ENCODE measurements at places on chromosomes 5 and 9. TPM values are rescaled to one million over a fixed set of nuclear protein-coding genes. Genes with fewer than 3 reads are reported as not detected.
A peak's percentile ranks its signal among the peaks of the same experiment; 100 is the strongest.

Gene CAAP1
- 18.3 TPM for total RNA-seq

Gene MLANA
- total RNA-seq, result under 0.01 TPM

Gene MEIKIN
- not detected for total RNA-seq

Gene DNAJC18
- 16.3 TPM for total RNA-seq

Gene ANXA2R
- total RNA-seq, result 3.5 TPM

Gene CCDC180
- total RNA-seq, result 6.2 TPM

Gene POU5F2
- total RNA-seq, result 1.8 TPM

Gene ACTBL2
- total RNA-seq, result not detected

DNA sequence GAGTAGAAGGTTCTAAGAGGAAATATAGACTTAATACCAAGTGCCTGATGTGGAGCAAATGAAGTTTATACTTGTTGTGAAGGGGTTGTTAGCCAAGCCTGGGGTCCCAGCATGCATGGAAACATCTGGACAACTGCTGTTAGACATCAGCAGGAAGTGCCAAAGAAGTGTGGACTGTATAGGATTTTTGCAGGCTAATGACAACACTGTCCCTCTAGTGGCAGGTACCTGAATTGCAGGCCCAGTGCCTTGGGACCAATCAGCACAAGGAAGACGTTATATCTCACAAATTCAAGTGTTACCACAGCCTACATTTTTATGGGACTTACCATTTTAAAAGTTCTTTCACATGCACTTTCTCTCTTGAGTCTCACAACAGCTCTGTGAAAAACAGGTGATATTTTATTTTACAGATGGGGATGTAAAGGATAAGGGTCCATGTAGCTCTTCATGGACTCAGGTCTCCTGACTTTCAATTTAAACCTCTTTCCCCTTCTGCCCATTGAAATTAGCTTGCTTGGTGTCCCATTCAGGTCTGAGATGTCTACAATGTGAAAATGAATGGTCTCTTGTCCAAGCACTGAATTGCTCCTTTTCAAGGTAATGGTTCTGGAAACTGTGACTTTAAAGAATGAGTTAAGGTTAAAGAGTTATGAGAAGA lies 89.0 kb upstream of the MAP1B start:
- peaks cover 23% of the 10 kb centered on the region for H3K27me3 ChIP-seq
- H3K4me1 ChIP-seq, result peaks cover 3% of the 10 kb centered on the region
- H3K4me3 ChIP-seq, result no peak overlapping the region
- H3K27ac ChIP-seq, result no peak overlapping the region
- no peaks in the 10 kb centered on the region for H3K36me3 ChIP-seq

DNA sequence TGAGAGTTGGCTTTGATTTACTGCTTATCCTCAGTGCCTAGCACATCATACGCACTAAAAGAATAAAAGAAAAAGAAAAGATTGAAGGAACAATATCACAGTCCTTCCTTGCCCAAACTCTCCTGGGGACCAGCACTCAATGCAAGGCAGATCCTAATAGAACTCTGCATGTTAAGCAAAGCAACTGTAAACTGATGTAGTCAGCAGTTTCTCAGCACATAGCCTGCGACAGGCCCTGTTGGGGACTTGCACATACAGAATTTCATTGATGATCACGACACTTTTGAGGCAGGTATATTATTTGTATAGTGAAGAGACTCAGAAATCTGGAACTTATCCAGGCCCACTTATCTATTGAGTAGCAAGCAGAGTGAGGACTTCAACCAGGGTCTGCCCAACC lies 15.4 kb downstream of the NIPAL4 start:
- peaks cover 16% of the 10 kb centered on the region for H3K36me3 ChIP-seq
- no peak for DNase-seq

GRCh38 chr9:121259498-121259897 lies 8.5 kb upstream of the GSN start:
- no peaks in the 10 kb centered on the region for H3K27me3 ChIP-seq
- peaks cover 28% of the 10 kb centered on the region for H3K4me1 ChIP-seq
- no peak for DNase-seq
- H3K4me3 ChIP-seq, result no peak overlapping the region

DNA sequence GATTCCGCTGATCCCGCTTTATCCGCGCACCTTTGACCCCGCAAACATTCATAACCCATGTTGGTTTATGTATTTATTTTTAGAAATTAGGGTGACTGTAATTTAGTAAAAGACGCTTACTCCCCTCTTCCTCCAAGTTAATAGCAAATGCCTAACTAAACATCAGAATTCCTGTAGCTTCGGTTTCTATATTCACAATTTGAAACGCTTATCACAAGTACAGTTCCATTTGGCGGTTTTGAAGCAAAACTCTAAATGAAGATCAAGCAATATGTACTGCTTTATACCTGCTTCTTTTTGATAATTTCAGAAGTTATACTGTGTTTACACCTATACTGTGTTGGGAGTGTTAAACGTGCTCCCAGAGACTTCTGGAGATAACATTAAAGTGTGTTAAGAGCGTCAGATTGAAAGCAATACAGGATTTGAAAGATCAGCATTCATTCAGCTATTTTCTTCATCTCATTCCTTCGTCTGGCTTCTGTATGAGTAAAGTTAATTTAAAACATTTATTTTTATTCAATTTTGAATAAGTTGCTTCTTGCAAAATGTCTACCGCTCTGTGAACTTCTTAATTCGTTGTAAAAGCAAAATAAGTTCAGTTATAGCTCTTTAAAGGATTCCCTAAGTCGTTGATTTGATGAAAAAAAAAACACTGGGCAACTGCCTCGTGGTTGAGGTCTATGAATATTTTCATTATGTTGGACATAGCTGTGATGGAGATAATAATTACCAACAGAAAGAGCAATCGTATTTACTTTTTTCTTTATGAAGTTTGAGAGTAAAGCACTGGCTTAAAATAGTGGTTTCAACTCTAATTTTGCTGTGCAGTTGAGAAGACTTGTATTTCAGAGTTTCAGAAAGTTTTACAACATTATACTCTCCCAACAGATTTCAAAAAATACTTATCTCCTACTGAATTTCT lies 2.5 kb downstream of the PRDM6 start:
- no peaks in the 10 kb centered on the region for H3K36me3 ChIP-seq
- peak; percentile 56 for DNase-seq
- H3K4me3 ChIP-seq, result no peak overlapping the region
- H3K4me1 ChIP-seq, result peaks cover 3% of the 10 kb centered on the region
- H3K27me3 ChIP-seq, result peaks cover 49% of the 10 kb centered on the region

- no peak overlapping the region for H3K27ac ChIP-seq
- no peaks in the 10 kb centered on the region for H3K4me1 ChIP-seq
- H3K27me3 ChIP-seq, result no peaks in the 10 kb centered on the region
- no peak for DNase-seq
Measured at GRCh38 chr5:128671943-128672342, 133.9 kb upstream of the FBN2 start.

DNA sequence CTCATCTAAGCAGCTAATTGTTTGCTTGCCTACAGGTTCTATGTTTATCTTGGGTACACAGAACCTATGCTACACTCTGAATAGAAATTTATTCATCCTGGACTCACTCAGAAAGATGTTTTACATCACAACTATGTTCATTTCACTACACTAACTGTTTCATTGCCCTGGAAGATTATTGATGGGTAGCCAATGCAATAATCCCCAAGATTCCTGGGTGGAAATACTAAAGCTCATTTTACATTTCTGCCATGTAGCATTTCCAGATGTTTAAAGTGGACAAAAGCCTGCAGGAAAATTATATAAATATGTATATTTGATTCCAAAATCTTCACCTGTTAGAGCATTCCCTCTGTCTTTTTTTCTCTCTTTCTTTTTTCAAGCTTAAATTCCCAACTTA lies 51.9 kb upstream of the IL7R start:
- no peaks in the 10 kb centered on the region for H3K36me3 ChIP-seq
- H3K4me3 ChIP-seq, result no peak overlapping the region
- DNase-seq, result no peak
- peaks cover 7% of the 10 kb centered on the region for H3K4me1 ChIP-seq
- no peaks in the 10 kb centered on the region for H3K27me3 ChIP-seq
- H3K27ac ChIP-seq, result no peak overlapping the region

DNA sequence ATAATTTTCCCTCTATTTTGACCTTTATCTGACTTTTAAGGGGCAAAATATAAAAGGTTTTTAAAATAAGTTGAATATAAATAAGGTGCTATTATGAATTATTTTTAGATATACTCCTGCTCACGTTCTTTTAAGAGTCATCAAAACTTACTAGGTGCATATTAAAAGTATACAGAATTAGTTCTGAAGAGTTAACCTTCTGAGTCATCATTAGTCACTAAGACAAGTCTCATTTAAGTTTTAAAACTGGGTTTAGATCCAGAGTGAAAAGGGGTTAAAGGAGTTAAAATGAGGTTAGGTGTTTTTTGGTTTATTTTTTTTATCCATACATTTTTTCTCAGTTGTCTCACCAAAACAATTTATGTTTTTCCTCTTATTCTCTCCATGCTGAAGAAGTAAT lies 41.7 kb downstream of the SMIM15 start:
- no peaks in the 10 kb centered on the region for H3K27me3 ChIP-seq
- no peaks in the 10 kb centered on the region for H3K36me3 ChIP-seq
- DNase-seq, result no peak
- no peaks in the 10 kb centered on the region for H3K4me1 ChIP-seq
- no peak overlapping the region for H3K27ac ChIP-seq
- H3K4me3 ChIP-seq, result no peak overlapping the region

- H3K27ac ChIP-seq, result no peak overlapping the region
- H3K4me1 ChIP-seq, result peaks cover 4% of the 10 kb centered on the region
- H3K4me3 ChIP-seq, result no peak overlapping the region
- DNase-seq, result no peak
- H3K36me3 ChIP-seq, result no peaks in the 10 kb centered on the region
Measured at GRCh38 chr5:158736150-158736870, 363.4 kb downstream of the EBF1 start.

GRCh38 chr9:93154293-93154903 lies 20.3 kb upstream of the NINJ1 start:
- no peaks in the 10 kb centered on the region for H3K36me3 ChIP-seq
- no peak overlapping the region for H3K4me3 ChIP-seq
- H3K27me3 ChIP-seq, result no peaks in the 10 kb centered on the region
- H3K27ac ChIP-seq, result no peak overlapping the region

DNA sequence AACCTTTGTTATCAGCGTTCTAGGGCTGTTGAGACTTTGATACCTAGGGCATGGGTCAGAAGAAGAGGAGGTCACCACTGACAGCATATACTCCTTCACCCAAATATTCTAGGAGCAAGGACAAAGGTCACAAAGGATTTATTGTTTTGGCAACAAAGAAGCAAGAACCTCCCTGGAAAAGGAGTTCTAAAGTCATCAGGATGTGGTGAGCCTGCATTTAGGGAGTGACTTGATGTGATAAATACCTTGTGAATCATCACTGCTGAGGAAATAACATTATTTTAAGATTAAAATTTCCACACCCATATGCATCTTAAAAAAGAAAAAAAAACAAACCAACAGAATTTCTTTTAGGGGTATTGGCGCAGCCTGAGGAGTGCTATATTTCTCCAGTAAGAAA lies 13.9 kb downstream of the IFNA1 start:
- peaks cover 36% of the 10 kb centered on the region for H3K36me3 ChIP-seq
- no peak for DNase-seq
- H3K4me3 ChIP-seq, result no peak overlapping the region
- peaks cover 12% of the 10 kb centered on the region for H3K4me1 ChIP-seq
- no peaks in the 10 kb centered on the region for H3K27me3 ChIP-seq
- peak overlapping the region; percentile 14 for H3K27ac ChIP-seq

DNA sequence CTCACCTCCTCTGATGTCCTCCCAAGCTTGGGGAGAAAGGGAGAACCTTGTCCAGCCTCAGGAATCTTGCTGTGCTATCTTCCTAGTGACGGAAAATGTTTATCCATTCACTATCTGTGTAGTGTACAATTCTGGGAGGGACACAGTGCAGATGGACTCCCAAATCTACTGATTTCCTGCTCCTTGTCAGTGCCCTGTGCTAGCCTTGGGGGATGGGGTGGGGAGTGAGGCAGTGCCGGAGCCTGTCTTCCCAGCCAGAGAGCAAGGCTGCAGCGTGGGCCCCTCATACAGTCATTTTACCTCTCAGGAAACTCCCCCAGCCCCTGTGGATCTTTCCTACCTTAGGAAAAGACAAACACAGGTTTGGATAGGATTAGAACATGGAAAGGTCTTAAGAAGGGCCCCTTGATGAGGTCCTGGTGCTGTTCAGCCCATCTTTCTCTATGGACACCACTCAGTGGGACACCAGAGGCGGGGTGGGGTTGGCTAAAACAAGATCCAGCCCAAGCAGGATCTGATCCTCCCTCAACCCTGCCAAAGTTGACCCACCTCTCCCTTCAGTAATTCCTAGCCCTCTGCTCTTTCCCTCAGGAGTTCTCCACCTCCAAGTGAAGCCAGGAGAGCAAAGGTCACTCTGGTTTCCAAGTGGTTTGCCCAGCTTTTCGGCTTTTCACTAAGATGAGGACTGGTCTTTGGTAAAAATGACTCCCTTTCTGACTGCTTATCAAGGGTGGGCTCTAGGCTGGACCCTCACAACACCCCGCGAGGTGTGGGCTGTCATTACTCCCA lies 3.4 kb downstream of the DOLK start:
- H3K27me3 ChIP-seq, result no peaks in the 10 kb centered on the region
- peaks cover 8% of the 10 kb centered on the region for H3K4me1 ChIP-seq
- H3K4me3 ChIP-seq, result no peak overlapping the region
- peaks cover 5% of the 10 kb centered on the region for H3K36me3 ChIP-seq
- H3K27ac ChIP-seq, result no peak overlapping the region
- DNase-seq, result peak; percentile 86

DNA sequence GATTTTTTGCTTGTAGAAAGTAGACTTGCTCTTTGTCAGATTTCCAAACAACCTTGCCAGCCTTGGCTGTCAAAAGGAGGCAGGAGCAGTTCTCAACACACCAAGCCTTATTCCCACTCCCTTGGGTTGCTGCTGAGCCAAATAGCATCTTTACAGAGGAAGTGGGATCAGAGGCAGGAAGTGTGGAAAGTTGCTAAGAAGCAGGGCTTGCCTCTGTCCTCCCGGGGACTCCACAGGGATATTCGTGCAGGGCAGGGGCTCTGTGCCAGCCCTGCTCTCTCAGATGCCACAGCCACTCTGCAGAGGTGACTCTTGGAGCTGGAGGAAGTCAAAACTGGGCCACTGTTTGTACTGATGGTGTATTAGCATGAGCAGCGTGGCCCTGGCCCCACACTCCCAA lies 24.3 kb downstream of the PTPDC1 start:
- DNase-seq, result no peak
- H3K27me3 ChIP-seq, result no peaks in the 10 kb centered on the region
- no peaks in the 10 kb centered on the region for H3K36me3 ChIP-seq
- H3K27ac ChIP-seq, result no peak overlapping the region
- H3K4me1 ChIP-seq, result peaks cover 15% of the 10 kb centered on the region

DNA sequence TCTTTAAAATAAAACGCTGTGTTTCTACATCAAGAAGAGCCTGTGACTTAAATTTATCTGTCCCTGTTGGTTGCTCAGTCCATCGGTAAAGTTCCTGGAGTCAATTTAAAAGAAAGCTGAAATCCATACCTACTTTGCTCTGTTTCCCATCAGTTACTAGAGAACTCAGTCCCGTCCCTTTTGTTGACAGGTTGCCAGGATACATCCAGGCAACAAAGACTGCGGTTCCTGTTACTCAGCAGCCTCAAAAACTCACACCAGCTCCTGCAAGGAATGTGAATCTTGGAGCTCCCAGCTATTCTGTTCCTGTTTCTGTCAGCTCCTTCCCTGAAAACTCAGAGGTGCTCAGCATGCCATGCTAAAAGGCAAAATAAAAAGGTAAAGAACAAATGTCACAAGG lies at the start of gene ZNF474:
ZNF474 (plus strand) TSS at position 241 of the 400 bp plus-strand sequence. CDS start 22,445 bp downstream, outside the sequence.
- no peaks in the 10 kb centered on the region for H3K36me3 ChIP-seq
- H3K4me3 ChIP-seq, result no peak within 1 kb of the TSS
- peaks cover 33% of the 10 kb centered on the region for H3K4me1 ChIP-seq
- H3K27ac ChIP-seq, result peak within 1 kb of the TSS; percentile 84
- H3K27me3 ChIP-seq, result no peaks in the 10 kb centered on the region

Measured in osteoblast (primary cell).